Activated CD8-positive, alpha-beta T cell treated with anti-CD3 and anti-CD28 coated beads, Interleukin-2, amount 10 ng/mL, durations not matched to agents 7 days and 5 days (primary cell): ENCODE measurements at places on chromosomes 1 and 21.

DNA sequence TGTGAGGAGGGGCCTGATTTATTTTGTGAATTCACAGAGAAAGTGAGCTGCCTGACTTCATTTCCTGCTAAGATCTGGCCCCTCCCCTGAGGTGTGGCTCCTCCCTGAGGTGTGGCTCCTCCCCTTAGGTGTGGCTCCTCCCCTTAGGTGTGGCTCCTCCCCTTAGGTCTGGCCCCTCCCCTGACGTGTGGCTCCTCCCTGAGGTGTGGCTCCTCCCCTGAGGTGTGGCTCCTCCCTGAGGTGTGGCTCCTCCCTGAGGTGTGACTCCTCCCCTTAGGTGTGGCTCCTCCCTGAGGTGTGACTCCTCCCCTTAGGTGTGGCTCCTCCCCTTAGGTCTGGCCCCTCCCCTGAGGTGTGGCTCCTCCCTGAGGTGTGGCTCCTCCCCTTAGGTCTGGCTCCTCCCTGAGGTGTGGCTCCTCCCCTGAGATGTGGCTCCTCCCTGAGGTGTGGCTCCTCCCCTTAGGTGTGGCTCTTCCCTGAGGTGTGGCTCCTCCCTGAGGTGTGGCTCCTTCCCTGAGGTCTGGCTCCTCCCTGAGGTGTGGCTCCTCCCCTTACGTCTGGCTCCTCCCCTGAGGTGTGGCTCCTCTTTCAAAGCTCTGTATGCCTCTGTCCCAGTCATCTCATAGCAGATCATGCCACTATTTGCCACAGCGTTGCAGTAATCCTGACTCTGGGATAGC, 26.9 kb upstream of the LRRC3 start:
- peak; percentile 62 for DNase-seq

DNA sequence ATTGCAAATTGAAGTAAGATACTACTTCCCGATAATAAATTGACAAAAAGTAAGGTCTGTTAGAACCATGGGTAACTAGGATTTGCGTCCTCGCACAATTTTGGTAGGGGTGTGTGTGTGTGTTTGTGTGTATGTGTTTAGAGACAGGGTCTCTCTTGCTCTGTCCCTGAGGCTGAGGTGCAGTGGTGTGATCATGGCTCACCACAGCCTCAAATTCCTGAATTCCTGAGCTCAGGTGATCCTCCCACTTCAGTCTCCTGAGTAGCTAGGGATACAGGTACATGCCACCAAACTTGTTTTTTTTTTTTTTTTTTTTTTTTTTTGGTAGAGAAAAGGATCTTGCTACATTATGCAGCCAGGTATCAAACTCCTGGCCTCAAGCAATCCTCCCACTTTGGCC, 209.2 kb upstream of the ESRRG start:
- DNase-seq = no peak

- no peak for DNase-seq
Observed at GRCh38 chr1:54296666-54297065, 96.7 kb downstream of the MRPL37 start.

GRCh38 chr1:170162459-170163246, 16.9 kb downstream of the NTMT2 start:
- DNase-seq = no peak

GRCh38 chr1:226921504-226921903, 18.6 kb upstream of the COQ8A start:
- no peak for DNase-seq

DNA sequence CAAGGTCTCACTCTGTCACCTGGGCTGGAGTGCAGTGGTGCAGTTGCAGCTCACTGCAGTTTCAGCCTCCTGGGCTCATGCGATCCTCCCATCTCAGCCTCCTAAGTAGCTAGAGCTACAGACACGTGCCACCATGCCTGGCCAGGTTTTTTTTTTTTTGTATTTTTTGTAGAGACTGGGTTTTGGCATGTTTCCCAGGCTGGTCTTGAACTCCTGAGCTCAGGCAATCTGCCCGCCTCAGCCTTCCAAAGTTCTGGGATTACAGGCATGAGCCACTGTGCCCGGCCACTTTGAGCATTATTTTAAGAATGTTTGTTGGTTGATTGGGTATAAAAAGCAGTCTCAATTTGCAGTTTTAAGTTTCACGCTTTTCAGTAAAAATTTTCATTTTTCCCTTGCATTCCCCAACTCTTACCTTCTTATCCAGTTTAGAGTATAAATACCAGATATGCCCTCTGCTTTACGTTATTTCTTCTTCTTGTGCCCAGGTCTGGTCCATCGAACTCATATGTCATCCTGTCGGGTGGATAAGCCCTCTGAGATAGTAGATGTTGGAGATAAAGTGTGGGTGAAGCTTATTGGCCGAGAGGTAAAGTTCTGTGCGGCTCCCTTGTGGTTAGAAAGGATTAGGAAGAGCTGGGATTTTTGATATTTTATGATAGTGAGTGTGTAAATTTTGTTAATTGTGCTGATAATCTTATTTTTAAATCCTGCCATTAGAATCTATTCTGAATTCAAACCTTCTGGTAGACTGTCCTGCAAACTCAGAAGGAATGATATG, 36.0 kb downstream of the FABP3 start:
- no peak for DNase-seq

DNA sequence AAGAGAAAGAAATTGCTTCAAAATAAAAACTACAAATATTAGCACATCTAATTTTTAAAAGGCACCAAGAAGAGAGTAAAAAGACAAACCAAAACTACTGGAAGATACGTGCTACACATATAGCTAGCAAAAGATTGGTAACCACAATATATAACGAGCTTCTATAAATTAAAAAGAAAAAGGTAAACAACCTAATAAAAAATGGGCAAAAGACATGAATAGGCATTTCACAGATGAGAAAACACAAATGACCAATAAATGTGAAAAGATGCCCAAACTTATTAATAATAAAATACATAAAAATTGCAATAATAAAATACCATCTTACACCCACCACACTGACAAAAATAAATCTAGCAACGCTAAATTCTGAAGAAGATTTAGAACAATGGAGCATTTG, 26.2 kb downstream of the LEMD1 start:
- no peak for DNase-seq

- no peak for DNase-seq
Observed at GRCh38 chr1:191970116-191970515, 188.1 kb upstream of the RGS18 start.
